ENCODE measurements at places on chromosomes 12 and 14.

GRCh38 chr14:75578786-75579337 is 442 bp downstream of the FLVCR2 start:
- DNase-seq: no peak

DNA sequence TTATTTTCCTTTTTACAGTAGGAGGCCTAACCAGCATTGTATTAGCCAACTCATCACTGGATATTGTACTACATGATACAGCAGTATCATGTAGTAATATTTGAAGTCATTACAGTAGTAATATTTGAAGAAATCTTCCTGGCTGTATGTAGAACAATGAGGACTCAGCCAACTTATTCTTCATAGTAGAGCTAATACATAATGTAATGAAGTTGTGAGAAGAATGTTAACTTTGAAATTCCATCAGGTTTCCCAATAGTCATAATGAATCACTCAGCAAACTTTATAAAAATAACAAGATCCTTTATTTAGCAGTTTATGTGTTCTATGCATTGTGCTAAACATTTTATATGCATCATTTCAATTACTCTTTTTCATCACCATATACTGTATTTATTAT is 61.8 kb downstream of the LRRK2 start:
- DNase-seq: no peak

DNA sequence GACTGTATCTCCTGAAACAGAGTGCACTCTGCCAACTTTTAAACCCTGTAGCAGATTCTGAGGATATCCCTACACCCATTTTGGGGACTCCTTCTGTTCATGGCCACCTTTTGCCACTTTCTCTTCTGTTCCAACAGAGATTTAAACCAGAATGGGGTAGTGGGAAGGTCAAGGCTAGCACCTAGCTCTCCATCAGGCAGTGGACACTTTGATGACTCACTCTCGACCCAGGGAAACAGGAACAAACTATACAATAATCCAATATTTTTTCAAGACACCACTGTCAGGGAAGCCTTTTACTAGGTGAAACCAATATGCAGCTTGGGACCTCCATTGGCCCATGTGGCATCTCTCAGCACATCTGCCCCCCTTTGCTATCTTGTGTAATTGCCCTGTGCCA is 103.6 kb downstream of the DAAM1 start:
- DNase-seq: no peak

DNA sequence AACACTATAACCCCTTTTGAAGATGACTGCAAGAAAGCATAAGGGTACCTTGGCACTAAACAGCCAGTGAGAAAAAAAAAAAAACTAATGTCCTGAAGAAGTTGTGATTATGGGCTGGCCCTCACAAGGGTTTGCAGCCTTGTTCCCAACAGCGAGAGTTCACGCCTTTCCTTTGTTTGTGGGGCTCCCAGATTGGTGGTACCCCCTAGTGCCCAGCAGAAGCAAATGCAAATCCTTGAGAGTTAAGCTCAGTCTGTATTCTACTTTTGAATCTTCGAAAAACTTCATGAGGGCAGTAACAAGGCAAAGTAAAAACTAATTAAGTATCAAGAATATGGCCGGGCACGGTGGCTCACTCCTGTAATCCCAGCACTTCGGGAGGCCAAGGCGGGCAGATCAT is 238.9 kb upstream of the LMO3 start:
- DNase-seq: no peak

DNA sequence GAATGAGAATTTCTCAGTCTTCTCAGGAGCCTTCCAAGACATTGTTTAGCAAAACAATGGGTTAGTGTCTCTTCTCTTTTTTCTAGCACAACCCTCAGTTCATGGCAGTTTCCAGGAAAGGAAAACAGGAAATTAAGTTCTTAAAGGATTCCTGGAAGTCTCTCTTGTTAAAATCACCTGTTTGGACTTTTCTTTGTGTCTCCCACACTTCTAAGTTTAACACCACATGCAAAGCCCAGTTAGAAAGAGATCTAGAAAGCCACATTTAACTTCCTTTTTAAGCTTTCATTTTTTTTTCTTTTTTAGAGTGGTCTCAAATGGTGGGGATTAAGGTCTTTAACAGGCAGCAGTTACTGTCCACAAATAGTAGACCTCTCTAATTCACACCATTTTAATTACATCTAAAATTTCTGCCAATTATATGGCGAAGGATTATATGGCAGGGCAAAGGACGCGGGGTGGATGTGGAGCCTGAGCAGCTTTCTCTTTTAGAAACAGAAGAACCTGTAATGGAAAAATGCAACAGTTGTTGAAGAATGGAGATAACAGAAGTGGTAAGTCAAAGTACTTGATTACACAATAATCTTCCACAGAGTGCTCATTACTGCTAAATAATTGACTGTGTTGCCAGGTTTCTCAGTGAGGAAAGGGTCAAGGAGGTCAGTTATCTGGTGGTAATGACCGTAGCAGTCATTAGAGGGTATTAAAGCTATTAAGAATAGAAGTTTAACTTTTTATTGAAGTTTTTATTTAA is 298.6 kb downstream of the AKAP6 start:
- no peak for DNase-seq

DNA sequence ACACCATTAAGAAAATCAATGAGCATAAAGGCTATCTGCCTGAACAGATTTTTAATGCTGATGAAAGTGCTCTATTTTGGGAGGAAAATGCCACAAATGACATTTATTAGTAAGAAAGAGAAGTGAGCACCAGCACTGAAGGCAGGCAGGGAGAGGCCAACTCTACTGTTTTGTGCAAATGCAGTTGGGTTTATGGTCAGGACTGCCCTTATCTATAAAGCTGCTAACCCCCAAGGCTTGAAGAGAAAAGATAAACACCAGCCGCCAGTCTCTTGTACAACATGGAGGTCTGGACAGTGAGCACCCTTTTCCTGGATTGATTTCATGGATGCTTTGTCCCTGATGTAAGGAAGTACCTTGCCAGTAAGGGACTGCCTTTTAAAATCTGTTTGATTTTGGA is 246.8 kb upstream of the SFSWAP start:
- DNase-seq: no peak

GRCh38 chr14:68325267-68325807 is 467.5 kb downstream of the ZFP36L1 start:
- no peak for DNase-seq

DNA sequence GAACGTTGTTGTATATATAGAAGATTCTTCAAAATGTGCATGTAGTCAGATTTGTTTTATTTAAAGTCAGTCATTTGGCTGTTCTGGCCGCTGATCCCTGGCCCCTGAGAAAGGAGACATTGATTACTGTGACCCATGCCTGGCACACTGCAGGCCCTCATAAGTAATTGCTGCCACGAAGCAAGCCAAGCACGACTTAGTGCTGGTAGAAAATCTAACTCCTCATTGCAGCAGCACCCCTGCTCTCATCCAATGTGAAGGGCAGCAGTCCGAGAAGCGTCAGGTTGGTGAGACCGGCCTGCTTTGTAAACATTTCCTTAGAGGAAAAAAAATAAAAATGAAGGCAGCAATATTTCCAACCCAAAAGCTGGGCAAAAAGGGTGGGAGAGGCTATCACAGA is 22.8 kb upstream of the TMTC2 start:
- DNase-seq: no peak

DNA sequence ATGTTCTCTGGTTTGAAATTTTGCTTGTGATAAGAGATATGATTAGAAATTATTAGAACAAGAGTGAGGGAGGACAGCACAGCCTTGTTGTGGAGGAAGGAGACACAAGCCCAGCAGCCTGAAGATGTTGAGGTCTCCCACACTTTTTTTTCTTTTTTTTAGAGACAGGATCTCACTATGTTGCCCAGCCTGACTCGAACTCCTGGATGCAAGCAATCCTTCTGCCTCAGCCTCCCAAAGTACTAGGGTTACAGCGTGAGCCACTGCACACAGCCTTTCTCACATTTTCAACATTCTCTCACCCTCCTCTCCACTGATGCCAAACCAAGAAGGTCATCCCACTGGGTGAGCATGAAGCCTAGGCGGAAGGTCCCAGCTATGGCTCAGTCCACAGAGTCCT is 4.9 kb upstream of the KRT8 start:
- DNase-seq: no peak

DNA sequence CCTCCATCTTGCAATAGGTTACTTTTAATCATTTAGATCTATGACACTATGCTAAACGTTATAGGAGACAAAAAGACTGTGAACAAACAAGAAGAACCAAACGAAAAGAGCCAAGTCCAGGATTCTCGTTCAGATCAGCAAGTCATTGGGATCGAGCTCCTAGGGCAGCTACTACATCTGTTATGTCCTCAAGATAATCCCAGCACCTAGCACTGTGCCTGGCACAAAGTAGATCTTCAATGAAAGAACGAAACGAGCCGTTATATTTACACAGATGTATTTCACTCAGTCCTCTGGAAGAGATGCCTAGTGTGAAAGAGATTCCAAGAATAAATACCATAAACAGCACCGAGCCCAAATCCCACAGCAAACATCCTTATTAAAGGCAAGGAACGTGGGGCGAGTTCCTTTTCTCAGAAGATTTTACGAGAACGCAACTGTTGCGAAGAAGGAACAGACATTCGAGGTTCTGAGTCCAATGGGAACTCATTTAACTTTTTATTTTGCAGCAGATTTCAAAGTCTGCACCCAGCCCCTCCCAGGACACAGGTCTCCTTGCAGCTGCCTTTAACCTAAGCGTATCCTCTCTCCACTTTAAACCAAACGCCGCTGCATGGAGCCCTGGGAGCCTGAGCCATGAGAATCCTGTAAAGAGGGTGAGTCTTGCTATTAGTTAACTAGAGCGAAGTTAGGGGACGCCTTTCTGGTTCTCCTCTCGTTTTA is 544 bp upstream of the TDP1 start:
- DNase-seq: no peak

- no peak for DNase-seq
Measured at GRCh38 chr12:114760151-114760877, 76.3 kb upstream of the TBX3 start.

DNA sequence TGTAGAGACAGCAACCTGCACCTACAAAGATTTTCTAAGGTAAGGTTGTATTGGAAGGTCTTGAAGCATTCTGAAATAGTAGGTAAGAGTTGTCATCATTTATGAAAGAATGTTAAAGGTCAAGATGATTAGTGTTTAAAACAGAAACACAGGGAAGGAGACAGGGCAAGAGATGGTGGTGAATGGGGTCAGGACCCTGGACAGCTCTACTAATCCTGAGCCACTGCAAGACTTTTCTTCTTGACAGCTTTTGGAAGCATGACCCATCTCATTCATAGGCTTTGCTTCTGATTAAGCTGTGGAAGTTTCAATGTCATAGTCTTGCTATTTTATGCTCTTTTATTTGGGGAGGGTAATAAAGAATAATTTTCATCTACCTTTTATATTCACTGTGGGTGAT is 75.5 kb upstream of the CAND1 start:
- no peak for DNase-seq

GRCh38 chr14:96165493-96166436 is 38.9 kb upstream of the BDKRB2 start:
- DNase-seq: no peak

DNA sequence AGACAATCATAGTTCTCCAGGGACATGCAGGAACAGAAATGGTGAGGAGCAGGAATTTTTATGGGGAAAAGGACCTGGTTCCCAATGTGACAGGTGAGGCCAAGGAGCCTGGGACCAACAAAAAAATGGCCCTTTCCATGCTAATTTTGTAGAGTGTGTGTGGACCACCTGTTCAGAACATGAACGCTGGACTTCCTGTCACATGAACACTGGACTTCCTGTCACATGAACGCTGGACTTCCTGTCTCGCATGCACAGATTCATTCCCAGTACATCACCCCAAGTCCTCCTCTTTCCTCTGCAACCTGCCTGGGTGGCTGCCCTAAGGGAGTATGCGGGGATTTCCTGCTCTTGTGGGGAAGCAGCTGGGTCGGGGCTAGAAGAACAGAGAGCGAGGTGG is 10.1 kb downstream of the FGF6 start:
- DNase-seq: no peak

DNA sequence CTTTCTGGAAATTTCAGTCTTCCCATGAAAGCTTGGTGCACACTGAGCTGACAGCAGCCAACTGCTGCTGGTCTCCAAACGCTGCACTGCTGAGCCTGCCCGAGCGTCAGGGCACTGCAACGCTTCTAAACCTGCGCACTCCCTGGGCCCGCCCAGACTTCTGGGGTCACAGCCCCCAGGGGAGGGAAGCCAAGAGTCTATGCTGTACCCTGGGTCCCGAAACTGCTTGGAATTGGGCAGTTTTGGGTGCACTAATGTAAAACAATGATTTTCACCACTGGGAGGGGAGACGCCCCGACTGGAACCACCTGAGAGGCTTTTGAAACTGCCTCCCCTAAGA is 32.0 kb downstream of the CCDC92 start:
- DNase-seq: no peak

DNA sequence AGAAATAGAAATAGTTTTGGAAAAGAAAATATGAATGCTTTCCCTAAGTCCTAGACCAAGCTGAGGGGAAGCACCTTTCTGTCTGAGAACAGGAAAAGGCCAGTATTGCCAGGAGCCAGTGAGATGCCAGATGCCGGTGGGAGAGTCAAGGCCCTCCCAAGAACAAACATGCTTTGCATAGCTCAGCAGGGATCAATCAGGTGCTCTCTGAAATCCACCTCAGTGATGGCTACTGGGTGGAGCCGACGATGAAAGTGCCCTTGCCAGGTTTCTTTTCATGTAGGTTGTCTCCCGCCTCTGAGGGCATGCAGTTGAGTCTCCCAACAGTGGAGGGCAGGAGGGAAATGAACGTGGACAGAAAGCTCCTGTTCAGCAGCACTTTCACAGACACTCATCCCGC is 28.3 kb downstream of the DEGS2 start:
- no peak for DNase-seq

DNA sequence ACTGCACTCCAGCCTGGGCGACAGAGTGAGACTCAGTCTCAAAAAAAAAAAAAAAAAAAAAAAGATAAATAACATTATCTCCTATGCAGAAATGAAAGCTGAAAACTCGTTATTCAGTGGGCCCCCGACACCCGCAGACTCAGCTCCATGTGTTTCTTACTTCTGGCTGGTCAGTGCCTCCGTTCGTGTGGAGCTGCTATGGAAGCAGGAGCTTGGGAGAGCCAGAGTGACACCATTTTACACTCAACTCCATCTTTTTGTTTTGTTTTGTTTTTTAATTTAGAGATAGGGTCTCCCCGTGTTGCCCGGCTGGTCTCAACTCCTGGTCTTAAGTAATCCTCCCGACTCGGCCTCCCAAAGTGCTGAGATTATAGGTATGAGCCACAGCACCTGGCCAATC is 13.3 kb upstream of the PLEKHG6 start:
- no peak for DNase-seq

DNA sequence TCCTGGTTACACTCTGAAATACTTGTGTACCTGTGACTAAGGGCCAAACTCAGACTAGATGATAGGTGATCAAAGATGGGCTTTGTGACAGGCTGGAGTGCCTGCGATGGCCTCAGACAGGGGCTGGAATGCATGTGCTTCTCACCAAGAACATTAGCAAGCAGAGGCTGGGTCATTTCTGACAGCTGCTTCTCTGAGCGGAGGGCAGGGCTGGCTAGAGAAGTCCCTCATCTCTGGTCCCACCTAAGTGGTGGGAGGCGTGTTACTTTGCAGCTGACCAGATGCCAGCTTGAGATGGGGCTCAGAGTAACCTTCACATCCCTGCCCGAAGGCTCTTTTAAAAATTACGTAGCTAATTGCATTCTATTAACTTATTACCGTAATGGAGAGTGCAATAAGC is 106.8 kb upstream of the RTL1 start:
- DNase-seq: no peak

GRCh38 chr14:65872536-65872935 is 460.0 kb downstream of the FUT8 start:
- DNase-seq: no peak
